Suprapubic skin (tissue), 4 donors: ENCODE measurements at places on chromosomes 13 and 19. TPM values are rescaled to one million over a fixed set of nuclear protein-coding genes. Genes with fewer than 3 reads are reported as not detected.

The ZNF730 gene
- total RNA-seq, result not detected

DNA sequence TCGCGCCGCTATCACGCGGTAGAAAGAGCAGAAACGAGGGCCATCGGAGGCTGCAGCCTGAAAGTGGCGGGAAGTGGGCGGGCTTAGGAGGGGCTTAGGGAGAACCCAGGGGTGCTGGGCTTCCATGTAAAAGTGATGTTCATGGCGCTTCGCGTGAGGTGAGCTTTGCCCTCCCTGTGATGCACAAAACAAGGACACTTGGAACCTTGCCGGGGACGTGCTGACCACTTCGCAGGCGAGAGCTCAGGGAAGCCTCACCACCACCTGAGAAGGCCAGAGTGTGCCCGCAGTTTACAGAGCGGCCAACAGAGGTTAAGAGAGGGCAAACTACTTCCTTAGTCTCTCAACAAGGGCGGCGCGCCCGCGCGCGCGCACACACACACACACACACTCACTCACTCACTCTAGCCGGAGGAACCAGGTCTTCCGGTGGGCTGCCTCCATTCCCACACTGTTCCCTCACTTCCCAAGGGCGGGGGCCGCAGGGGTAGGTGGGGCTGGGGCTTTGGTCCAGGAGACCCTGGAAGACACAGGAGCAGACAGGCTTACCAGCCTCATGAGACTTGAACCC is 651 bp downstream of the GAPDHS start:
- peaks cover 32% of the 10 kb centered on the region for H3K27me3 ChIP-seq
- peak overlapping the region; percentile 26 for H3K4me3 ChIP-seq
- no peak for DNase-seq
- H3K4me1 ChIP-seq, result peaks cover 22% of the 10 kb centered on the region

The NOVA2 gene
- 0.81 TPM for total RNA-seq

DNA sequence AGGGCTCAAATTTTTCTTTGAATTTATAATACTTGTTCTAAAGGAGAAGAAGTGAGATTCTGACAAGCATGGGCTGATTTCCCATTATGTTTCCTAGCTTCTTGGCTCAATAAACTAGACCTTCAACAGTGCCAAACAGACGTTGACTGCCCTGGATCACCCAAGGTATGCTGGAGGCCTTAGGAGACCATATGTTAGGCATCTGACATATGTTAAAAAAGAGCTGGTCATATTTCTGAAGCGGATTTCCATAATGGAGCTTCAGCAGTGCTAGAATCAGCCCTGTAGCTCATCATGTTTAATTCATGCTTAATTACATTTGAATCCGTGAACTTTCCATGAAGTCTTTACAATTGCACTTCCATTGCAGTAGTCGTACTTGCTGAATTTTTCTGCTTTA is 653.3 kb downstream of the DIAPH3 start:
- no peak overlapping the region for H3K27ac ChIP-seq
- H3K4me1 ChIP-seq, result no peaks in the 10 kb centered on the region
- no peaks in the 10 kb centered on the region for H3K27me3 ChIP-seq

DNA sequence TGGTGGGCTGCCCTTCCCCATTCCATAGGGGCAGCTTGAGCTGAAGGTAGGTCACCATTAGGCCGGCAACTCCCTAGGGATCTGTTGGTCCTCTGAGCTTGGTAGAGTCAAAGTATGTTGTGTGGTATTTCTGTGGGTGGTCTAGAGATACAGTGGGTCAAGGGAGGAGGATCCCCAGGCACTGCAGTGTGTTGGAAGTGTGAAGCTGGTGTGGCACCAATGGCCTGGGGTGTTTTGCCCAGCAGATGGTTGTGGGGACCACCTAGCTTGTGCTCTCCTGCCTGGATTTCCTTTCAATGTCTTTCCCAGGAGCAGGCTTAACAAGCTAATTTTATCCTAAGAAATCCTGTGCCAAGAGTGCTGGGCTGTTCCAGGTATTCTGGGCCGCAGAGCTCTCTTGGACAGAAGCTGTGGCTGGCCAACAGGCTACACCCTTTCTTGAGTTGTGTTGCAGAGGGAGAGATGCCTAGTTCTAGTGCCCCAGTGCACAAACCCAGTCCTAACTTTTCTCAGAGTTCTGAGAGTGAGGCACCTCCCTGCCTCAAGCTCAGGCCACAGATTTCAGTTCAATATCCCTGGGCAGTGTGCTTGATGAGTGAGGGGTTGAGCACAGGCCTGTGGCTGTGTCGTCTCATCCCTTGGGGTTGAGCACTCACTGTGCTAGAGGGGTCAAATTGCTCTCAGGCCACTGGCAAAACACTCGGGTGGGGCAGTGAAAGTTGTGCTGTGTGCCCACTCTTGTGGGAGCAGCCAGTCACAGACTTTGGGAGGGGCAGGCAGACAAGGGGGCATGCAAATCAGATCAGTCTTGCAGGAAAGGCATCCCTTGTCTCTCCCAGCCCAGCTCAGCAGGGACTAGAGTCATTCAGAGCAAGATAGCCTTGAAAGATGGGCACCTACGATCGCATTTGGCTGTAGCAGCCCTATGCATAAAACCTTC is 1806.1 kb upstream of the MIR17HG start:
- no peaks in the 10 kb centered on the region for H3K4me1 ChIP-seq
- H3K27ac ChIP-seq, result no peak overlapping the region

DNA sequence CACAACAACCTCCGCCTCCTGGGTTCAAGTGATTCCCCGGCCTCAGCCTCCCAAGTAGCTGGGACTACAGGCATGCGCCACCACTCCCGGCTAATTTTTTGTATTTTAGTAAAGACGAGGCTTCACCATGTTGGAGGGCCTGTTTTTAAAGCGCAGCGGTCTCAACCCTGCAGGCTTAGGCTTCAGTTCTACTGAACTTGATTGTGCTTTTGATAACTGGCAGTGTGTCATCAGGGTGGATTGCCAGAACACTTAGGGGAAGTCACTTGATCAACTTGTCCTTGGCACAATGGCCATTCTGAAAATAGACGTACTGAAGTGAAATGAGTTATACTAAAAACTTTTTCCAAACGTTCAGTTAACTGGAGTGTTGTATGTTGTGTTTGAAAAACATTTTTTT is 472.2 kb downstream of the KLF5 start:
- no peaks in the 10 kb centered on the region for H3K36me3 ChIP-seq
- H3K4me3 ChIP-seq, result no peak overlapping the region
- H3K4me1 ChIP-seq, result peaks cover 33% of the 10 kb centered on the region
- no peak for DNase-seq

GRCh38 chr19:3556978-3557460 is 367 bp downstream of the MFSD12 start:
- H3K4me3 ChIP-seq, result peak overlapping the region; percentile 92
- DNase-seq, result no peak
- no peaks in the 10 kb centered on the region for H3K27me3 ChIP-seq
- no peaks in the 10 kb centered on the region for H3K36me3 ChIP-seq
- peak overlapping the region; percentile 88 for H3K27ac ChIP-seq

DNA sequence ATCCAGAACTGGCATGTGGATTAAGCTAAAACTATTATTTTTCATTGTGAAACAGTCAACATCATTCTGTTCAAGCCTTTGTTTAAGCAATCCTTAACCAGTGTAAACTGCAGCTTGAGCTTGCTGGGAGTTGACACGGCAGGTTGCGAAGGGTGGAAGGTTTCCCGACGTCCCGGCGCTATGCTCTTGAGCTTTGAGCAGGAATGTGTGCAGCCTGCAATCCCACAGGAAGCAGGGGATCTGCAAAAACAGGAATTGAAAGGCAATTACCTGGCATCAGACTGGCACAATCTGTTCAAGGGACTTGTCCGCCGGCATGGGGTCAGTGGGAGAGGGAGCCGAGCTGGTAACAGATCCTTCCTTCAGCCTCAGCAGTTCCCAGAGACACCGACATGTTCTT is 586.7 kb upstream of the SGCG start:
- H3K27ac ChIP-seq, result no peak overlapping the region
- H3K4me1 ChIP-seq, result no peaks in the 10 kb centered on the region
- no peak for DNase-seq
- no peaks in the 10 kb centered on the region for H3K36me3 ChIP-seq
- H3K27me3 ChIP-seq, result no peaks in the 10 kb centered on the region

DNA sequence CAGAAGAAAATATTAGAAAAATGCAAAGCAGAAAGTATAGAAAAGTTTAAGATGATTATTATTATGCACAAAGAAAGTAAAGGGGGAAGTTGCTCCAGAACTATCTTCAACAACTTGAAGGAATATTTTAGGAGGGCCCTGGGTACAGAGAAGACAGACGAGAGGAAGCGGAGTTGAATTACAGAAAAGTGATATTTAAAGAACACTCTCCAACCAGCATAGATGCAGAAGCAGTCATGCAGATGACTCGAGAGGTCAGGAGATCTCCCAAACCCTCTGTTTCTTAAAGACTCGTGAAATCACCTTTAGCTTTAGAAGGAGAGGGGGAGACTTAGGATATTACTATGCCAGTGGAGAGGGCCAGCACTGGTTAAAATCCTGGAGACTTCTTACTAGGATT is 8.5 kb upstream of the SHISA2 start:
- no peak overlapping the region for H3K4me3 ChIP-seq
- DNase-seq, result no peak
- H3K4me1 ChIP-seq, result no peaks in the 10 kb centered on the region
- no peaks in the 10 kb centered on the region for H3K36me3 ChIP-seq

DNA sequence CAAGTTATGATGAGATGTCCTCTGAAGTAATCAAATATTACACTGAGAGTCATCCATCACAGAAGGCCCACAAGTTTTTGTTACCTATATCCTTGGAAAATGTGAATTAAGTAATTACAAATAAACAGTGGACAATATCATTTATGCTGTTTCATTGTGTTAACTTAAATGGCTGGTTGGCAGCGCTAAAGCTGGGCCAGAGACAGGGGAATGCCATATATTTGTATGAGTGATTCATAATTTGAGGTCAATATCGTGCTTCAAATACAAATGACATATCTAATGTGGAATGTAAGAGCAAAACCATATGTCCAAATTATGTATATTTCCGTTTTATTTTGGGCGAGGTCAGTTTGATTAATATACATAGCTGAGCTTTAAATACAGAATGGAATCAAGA is 1556.2 kb downstream of the SLITRK5 start:
- H3K4me1 ChIP-seq, result no peaks in the 10 kb centered on the region
- no peak overlapping the region for H3K4me3 ChIP-seq
- H3K36me3 ChIP-seq, result no peaks in the 10 kb centered on the region
- H3K27me3 ChIP-seq, result no peaks in the 10 kb centered on the region
- no peak overlapping the region for H3K27ac ChIP-seq

- H3K27me3 ChIP-seq, result no peaks in the 10 kb centered on the region
- DNase-seq, result no peak
- H3K4me3 ChIP-seq, result no peak overlapping the region
- H3K27ac ChIP-seq, result no peak overlapping the region
These were observed 426.2 kb upstream of the DACH1 start for GRCh38 chr13:72293206-72293605.

DNA sequence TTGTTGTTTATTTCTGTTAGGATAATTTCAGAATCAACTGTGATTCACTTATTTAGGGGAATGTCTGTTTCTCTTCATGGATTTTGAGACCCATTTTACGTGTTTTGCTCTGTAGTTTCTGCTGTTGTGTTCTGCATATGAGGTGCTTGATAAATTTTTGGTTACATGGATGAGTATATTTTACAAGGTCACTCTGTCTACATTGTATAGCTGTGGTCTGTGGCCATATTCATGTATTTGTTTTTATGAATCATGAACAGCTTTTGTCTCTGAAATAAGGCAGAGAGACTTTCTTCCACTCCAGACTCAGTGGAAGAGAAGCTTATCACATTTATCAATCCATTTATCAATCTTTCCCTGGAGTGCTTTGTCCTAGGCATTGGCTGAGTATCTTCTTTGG is 56.6 kb downstream of the PDS5B start:
- H3K4me1 ChIP-seq, result peaks cover 1% of the 10 kb centered on the region
- H3K27ac ChIP-seq, result no peak overlapping the region
- no peak overlapping the region for H3K4me3 ChIP-seq
- no peaks in the 10 kb centered on the region for H3K36me3 ChIP-seq
